Fibroblast of pulmonary artery (primary cell): ENCODE measurements at places on chromosomes 3 and 15.

- DNase-seq: no peak
These were observed 170.4 kb upstream of the LPP start for GRCh38 chr3:187983484-187984124.

GRCh38 chr3:8848696-8849131 lies 79.3 kb upstream of the OXTR start:
- peak; percentile 84 for DNase-seq

DNA sequence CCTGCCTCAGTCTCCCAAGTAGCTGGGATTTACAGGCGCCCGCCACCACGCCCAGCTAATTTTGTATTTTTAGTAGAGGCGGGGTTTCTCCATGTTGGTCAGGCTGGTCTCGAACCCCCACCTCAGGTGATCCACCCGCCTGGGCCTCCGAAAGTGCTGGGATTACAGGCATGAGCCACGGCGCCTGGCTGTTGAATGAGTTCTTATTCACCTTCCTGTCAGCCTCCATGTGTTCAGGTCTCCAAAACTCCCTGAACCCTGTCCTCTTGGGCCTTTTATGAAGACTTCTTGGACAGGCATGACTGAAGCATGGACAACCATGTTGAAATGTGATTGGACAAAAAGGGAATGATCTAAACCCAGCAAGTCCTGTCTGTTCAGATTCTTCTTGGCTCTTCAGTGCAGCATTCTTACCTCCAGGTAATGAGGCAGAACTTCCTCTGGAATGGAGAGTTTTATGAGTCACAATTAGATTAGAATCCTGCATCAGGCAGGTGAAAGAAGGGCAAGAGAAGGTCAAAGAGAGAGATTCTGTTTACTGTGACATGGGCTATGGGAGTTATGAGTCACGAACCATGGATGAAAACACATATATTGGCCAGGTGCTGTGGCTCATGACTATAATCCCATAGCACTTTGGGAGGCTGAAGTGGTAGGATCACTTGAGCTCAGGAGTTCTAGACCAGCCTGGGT lies 23.1 kb upstream of the EIF4A2 start:
- no peak for DNase-seq

- no peak for DNase-seq
These were observed 423 bp upstream of the HACD3 start for GRCh38 chr15:65529762-65530317.

DNA sequence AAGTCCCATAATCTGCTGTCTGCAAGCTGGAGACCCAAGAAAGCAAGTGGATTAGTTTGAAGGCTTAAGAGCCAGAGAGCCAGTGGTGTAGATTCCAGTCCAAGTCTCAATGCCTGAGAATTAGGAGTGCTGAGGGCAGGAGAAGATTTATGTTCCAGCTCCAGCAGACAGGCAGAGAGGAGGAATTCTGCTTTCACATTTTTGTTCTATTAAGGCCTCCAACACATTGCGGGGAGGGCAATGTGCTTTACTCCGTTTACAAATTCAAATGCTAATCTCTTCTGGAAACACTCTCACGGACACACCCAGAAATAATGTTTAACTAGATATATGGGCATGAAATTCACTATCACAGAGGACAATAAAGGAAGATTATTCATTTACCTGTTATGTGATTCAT lies 54.0 kb downstream of the DPH6 start:
- DNase-seq: no peak

GRCh38 chr3:38067508-38068233 lies 28.7 kb downstream of the DLEC1 start:
- DNase-seq: no peak

DNA sequence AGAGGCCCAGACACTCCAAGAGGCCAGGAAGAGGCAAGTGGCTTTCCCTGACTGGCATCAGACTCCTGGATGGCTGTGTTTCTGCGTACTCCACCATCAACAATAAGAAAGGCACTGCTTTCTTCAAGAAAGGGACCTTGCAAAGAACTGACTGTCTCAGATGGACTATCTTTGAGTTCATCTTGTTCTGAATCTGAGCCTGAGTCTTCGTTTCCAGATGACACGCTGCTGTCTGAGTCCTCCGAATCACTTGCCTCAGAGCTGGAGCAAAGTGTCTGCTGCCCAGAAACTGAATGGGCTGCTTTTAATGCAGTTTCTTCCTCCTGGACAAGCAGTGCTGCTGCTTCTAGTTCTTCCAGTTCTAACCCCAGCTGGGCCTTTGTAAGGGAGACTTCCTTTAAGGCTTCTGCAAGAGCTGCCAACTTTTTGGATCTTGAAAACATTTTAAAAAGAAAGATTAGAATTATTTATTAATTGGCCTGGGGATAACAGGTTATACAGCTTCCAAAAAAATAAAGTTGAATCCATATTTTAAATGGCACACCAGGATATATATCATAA lies 97.8 kb downstream of the SHQ1 start:
- no peak for DNase-seq

GRCh38 chr3:143063018-143063417 lies 56.6 kb upstream of the CHST2 start:
- DNase-seq: peak; percentile 30

DNA sequence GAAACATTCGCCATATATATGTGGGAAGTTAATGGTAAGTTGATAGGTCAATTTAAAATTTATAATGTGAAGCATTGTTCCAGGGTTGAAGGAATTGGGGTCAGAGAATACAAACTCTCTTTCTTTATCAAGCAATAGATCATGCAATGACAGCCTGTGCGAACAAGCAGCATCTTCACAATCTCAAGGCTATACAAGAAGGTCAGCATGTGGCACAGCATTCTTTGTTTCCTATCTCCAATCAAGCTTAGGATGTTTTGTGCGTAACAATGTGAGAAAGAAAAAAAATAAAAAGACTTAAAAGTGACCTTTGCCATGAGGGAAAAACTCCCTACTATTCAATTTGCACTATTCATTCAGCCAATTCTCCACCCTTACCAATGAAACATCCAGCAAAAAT lies 288.1 kb upstream of the NECTIN3 start:
- DNase-seq: no peak

DNA sequence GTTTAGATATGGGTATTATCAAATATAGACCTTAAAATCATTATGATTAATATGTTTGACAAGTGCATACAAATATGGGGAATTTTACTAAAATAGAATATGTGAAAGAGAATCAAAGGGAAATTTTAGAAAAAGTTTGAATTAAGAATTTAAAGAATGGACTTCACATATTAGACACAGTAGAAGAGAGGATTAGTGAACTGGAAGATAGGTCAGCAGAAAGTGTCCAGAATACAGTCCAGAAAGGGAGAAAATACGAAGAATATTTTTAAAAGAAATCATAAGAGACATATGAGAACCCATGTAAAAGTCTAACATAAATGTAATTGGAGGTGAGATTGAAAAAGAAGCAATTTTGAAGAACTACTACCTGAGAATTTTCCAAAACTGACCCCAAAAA lies 139.9 kb downstream of the DTWD1 start:
- no peak for DNase-seq

- DNase-seq: peak; percentile 98
These were observed 4.6 kb downstream of the ANXA2 start for GRCh38 chr15:60392986-60393790.

DNA sequence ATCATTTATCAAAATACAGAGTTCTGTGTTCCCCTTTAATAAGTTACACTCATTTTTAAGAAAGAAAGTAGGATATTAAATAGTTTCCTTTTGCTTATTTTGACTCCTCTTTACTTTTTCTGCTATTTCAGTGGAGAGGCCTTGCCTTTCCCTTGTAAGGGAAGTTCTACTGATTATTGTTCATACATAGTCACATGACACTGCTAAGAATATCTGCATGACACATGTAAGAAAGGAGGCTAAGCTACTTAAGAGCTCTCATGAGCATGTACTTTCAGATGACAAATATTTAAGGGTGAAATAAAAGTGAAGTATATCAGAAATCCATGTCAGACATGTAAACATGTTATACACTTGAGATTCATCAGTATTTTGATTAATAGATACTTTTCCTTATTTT lies 39.0 kb downstream of the MYRIP start:
- peak; percentile 2 for DNase-seq

GRCh38 chr3:99967796-99968195 lies 146.5 kb downstream of the FILIP1L start:
- DNase-seq: peak; percentile 72

DNA sequence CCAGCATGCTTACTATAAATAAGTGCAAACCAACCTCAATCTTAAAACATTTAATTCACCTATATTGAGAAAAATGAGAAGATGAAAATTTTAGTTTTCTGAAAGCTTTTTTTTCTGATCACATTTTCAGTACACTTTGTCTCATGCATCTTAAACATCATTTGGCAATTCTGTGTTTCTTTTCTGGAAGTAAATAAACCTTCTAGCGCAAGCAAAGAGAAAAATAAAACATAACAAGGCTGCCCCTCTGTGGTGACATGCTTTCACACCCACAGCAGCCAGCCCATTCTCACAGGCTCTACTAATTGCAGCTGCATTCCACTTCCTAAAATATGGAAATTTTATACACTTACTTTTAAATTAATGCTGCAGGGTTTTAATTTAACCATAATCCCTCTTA lies 90.1 kb downstream of the NEK10 start:
- DNase-seq: peak; percentile 34

GRCh38 chr3:188037195-188037718 lies 116.7 kb upstream of the LPP start:
- DNase-seq: peak; percentile 66

- no peak for DNase-seq
These were observed 148.6 kb upstream of the NSMCE3 start for GRCh38 chr15:29418178-29418577.

GRCh38 chr3:23837691-23838090 lies 31.9 kb downstream of the UBE2E1 start:
- DNase-seq: no peak

DNA sequence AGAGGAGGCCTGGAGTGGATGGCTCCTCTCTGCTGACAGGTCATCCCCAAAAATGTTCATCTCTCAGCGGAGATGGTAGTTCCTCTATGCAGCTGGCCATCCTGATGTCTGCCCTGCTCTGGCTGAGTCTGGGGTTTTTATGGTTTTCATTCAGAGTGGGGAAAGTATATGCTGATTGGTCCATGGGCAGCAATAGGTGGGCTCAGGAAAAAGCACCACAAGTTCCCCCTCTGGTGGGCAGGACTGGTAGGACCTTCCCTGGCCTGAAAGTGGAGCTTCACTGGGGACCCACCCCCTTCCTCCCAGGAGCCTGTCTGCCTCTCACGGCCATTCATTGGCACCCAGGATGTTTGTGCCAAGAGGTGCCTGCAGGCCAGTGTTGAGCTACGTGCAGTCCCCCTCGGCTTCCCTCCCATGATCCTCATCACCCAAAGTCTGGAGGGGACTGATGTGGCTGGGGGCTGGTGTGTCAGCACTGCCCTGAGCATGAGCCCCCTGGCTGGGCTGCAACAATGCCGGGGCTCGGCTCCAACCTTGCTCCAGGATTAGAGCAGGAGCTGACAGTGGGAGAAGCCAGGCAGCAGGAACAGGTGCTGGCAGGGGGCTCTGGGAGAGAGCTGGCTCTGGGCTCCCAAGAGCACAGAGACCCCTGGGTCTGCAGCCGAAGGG lies 13.1 kb upstream of the BLOC1S6 start:
- DNase-seq: peak; percentile 10

- DNase-seq: no peak
These were observed 20.5 kb upstream of the LIMD1 start for GRCh38 chr3:45574067-45574494.

DNA sequence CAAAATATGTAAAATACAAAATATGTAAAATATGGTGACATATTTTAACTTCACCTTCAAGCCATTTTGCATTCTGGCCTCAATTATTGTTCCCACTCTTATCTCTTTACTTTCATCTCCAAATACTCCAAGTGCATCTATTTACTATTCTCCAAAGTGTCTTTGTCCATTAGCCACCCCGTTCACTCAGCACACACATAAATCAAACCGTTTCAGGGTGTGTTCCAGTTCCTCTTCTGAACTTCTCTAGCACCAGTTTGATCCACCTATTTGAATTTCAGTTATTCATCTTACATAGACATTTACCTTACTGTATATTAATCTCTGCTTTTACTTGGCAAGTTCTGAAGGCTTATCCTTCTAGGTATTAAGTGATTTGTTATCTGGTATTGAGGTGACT lies 45.1 kb downstream of the SGO1 start:
- no peak for DNase-seq

- DNase-seq: no peak
These were observed 16.8 kb upstream of the SRP14 start for GRCh38 chr15:40055576-40056293.

- DNase-seq: no peak
These were observed 245.0 kb downstream of the UACA start for GRCh38 chr15:70518201-70519003.

GRCh38 chr3:137099364-137100219 lies 141.8 kb downstream of the IL20RB start:
- no peak for DNase-seq

GRCh38 chr3:22496641-22497040 lies 706.5 kb upstream of the UBE2E2 start:
- DNase-seq: no peak

GRCh38 chr15:50909010-50909317 lies 481 bp downstream of the AP4E1 start:
- no peak for DNase-seq

DNA sequence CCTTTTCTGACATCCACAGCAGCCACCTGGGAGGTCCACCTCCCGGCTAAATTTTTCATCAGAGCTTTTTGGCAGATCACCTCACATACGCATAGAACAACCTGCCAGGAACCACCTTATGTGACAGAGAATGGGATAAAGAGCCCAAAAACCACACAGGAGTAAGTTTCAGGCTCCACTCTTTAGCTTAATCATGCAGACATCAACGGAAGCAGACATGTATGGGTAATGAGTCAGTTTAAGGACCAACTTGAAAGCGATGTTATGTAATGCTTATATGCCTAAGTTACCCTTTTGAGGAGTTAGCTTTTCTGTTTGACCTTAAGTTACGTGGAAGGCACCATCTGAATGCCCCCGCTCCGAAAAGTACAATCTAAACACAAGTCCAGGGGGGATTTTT lies 183.3 kb upstream of the BHLHE40 start:
- no peak for DNase-seq

DNA sequence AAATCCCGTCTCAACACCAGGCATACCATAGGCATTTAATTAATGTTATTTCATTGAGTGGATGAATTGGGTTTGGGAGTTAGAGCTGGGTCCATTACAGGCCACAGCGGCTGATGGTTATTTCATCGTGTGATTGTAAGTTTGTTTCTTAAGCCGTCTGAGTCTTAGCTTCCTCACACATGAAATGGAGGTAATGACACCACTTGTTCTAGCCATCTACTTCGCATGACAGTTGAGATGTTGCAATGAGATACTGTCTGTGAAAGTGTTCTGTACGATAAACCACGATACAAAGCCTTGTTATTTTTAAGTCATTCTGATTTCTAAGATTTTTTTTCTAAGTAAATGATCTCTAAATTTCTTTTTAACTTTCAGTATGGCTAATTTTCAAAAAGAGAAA lies 8.6 kb upstream of the TP63 start:
- DNase-seq: no peak

DNA sequence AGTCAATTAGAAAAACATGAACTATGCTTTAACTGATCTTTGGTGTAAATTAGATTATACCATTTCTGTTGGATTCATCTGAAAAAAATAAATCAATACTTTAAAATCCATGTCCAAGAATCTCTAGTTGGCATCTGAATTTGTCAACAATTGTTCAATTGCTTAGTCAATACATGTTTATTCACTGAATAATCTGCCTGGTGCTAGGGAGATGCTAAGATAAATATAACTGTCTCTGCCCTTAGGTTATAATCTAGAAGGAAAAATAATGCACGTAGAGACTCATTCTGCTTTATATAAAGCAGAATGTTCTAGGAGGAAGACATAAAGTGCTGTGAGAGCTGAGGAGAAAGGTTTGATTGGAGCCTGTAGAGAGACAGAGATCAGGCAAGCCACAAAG lies 537.2 kb upstream of the IL12A start:
- no peak for DNase-seq
